ENCODE measurements at places on chromosomes 5 and 9.

DNA sequence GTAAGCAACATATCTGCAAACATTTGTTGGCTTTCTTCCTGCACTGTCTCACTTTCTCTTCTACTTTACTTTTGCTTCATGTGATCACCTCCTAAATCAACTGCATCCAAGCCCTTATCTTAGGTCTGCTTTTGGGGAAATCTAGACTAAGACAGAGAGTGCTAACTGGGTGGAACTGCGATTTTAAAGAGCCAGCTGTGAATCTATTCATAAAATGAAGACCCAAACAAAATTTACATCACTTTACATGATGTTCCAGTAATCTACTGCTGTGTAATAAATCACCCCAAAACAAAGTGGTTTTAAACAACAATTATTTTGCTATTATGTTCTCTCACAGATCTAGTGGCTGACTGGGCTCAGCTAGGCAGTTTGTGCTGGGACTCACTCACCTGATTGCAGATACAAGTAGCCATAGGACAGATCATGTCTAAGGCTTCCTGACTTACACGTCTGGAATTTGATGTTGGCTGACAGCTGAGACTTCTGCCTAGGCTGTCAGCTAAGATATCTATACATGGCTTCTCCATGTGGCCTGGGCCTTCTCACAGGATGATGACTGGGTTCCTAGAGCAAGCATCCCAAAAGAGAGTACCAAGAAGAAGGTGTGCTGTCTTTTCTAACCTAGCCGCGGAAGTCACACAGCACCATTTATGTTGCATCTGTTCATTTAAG lies 145.1 kb upstream of the TBCA start:
- DNase-seq, result no peak

GRCh38 chr5:164951570-164951969 lies 1446.2 kb downstream of the MAT2B start:
- DNase-seq, result no peak

DNA sequence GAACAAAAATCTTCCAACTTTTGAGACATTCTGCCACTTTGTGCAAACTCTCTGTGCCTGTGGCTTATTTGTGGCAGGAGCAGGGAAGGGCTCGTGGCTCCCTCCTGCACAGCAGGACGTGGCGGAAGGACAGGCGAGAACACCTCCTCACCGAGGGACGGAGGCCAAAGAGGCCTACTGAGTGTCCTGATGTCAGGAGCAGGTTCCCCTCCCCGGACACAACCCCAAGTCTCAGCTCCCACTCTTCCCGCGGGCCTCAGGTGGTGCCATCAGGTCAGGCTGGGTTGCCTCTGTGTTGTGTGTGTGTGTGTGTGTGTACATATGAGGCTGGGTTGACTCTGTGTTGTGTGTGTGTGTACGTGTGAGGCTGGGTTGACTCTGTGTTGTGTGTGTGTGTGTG lies 136.8 kb upstream of the LPCAT1 start:
- DNase-seq, result no peak

- no peak for DNase-seq
These were observed 136.7 kb downstream of the MAN2A1 start for GRCh38 chr5:109826426-109826825.

- DNase-seq, result no peak
These were observed 99.9 kb downstream of the OLFM1 start for GRCh38 chr9:135187365-135187764.

GRCh38 chr5:113807427-113807991 lies 294.0 kb downstream of the YTHDC2 start:
- no peak for DNase-seq

DNA sequence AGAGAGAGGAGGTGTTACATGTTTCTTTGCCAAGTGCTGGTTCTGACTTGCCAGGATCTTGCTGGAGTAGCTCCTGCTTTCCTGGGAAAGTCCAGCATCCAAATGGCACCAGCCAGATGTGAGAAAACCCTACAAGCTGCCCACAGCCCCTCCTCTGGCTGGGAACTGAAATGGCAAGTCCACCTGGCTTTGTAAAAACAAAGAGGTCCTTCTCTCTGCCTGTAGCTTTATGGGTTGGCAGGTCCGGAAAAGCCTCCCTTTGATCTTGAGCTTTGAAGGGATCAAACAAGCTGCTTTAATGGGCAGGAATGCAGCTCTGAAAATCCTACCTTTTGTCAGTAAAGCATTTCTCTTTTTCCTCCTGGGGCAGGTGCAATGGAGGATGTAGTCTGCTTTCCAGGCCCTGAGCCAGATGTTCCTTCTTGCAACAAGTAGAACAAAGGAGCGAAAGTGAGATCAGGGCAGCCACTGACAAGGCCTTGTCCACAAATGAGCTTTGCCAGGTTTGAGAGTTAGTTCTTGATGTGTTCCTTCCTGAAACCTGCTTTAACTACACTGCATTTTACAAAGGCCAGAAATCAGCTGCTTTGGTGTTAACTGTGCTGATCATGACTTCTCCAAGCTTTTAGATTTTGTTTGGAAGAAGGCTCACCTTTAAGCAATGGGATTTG lies 456.7 kb downstream of the ZNF608 start:
- peak; percentile 13 for DNase-seq

- no peak for DNase-seq
These were observed 115.4 kb downstream of the MARCHF3 start for GRCh38 chr5:126914801-126915436.

DNA sequence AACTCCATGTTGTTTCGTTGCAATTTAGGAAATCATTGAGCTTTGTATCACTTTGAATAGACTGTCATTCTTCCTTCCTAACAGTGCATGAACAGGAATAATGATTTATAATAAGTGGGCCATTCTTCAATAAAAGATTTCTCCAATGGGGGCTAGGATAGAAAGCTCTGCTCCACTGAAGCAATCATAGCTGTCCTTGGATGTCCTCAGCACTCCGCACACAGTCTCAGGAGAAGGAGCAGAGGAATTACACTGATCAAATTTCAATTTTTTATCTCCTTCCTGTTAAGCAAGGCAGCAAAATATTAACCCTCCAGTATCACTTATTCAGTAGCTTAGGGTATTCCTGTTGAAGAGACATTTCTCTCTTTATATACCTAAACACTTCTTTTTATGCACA lies 532.7 kb upstream of the ST8SIA4 start:
- no peak for DNase-seq

DNA sequence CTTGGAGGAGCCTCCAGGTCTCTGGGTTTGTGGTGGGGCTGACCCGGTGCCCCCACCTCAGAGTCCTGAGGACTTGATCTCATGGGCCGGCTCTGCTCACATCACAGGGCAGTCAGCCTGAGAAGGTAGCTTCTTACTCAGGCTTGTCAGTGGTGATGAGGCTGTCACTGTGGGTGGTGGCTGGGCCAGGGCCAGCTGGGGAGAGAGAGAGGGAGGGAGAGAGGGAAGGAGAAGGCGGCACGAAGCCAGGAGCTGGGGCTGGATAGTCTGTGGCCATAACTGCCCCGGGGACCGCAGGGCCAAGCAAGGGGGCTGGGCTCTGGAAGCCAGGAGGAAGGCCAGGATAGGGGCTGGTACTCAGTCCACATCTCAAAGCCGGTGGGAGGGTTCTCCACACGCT lies 6.5 kb downstream of the NTNG2 start:
- DNase-seq, result no peak

GRCh38 chr5:89117124-89117644 lies 234.2 kb upstream of the MEF2C start:
- no peak for DNase-seq

- DNase-seq, result no peak
These were observed 45.2 kb downstream of the MRRF start for GRCh38 chr9:122309861-122310260.

DNA sequence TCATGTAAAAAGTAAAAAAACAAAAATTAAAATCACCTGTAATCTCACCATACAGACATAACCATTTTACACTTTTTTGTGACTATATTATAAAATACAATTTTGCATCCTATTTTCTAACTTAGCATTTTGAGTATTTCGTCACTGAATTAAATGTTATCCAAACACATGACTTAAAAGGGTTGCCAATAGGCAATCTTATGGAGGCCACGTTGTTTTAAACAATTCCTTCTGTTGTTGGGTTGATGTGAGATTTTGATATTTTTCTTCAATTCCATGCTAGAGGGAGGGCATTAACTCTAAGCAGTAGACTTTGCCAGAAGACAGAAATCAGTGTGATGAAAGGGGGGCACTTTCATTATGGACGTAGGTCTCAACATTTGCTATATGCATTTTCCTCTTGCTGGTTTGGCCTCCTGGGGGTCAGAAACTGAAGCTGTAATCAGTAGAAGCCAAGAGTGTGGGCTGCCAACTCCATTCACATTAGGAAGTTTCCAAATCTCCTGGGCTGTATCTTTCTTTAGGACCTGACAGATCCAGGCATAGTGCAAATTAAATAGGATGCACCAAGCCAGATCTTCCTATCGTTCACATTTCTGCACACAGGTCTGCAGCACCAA lies 614.2 kb upstream of the CLINT1 start:
- no peak for DNase-seq

GRCh38 chr5:1832511-1833250 lies 31.5 kb downstream of the NDUFS6 start:
- no peak for DNase-seq

- no peak for DNase-seq
These were observed 47.8 kb upstream of the SNX2 start for GRCh38 chr5:122727112-122727541.

GRCh38 chr9:137313956-137314560 lies 12.0 kb upstream of the NRARP start:
- no peak for DNase-seq

DNA sequence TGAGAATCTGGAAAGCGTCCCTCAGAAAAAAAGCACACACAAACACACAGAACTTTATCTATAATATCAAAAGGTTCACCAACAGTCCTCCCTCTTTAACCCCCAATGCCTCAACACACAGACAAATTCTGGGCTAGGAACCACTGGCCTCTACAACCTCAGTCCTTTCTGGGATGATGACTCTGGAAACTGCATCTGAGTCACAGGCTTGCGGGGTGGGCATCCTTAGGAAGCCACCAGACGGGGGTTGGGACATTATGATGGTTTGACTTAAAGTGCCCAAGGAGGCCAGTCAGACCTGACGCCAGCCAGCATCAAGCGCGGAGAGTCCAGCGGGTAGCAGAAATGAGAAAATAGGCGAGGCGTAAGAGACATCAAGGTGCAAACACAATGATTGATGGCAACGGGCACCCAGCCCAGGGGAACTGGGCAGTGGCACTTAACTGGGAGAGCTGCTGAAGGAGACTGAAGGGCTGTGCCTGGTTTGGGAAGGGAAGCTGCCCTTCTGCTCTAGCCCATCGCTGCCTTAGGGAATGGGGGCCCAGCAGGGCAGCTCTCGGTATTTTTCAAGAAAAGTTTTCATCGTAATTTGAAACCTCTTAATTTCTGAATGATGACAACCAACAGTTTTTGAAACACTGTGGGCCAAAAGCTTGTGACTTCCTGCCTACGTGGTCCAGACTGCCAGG lies 20.7 kb downstream of the SPRY4 start:
- DNase-seq, result no peak

DNA sequence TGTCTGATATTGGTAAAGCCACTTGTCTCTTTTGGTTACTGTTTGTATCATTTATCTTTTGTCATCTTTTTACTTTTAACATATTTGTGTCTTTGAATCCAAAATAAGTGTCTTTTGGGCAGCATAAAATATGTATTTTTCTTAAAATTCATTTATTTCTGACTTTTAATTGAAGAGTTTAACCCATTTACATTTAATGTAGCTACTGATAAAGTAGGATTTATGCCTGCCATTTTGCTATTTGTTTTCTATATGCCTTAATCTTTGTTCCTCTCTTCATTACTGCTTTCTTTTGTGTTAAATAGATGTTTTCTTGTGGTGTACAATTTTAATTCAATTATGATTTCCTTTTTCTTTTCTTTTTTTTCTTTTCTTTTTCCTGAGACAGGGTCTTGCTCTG lies 60.9 kb downstream of the ESM1 start:
- no peak for DNase-seq

GRCh38 chr9:129399634-129399990 lies 221.3 kb downstream of the C9orf50 start:
- DNase-seq, result no peak

- DNase-seq, result no peak
These were observed 20.7 kb downstream of the SKP2 start for GRCh38 chr5:36172599-36172998.

DNA sequence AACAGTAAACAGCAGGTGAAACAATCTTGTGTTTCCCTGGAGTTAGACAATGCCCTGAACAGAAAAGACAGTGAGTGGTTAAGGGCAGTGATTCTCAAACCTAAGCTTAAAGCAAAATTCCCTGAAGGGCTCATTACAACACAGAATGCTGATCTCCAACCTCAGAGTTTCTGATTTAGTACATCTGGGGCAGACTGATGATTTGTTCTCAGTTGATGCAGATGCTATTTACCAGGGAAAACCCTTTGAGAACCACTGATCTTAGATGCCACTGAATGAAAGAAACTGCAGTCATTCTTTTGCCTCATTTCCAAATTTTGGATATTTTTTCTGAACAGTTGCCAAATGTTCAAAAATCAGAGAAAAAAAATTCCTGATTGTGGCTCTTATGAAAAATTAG lies 18.7 kb upstream of the ADAM19 start:
- DNase-seq, result no peak

- no peak for DNase-seq
These were observed 13.2 kb downstream of the TTC39B start for GRCh38 chr9:15293804-15294316.

- peak; percentile 57 for DNase-seq
These were observed 432.6 kb upstream of the SLC30A5 start for GRCh38 chr5:68661237-68661636.

DNA sequence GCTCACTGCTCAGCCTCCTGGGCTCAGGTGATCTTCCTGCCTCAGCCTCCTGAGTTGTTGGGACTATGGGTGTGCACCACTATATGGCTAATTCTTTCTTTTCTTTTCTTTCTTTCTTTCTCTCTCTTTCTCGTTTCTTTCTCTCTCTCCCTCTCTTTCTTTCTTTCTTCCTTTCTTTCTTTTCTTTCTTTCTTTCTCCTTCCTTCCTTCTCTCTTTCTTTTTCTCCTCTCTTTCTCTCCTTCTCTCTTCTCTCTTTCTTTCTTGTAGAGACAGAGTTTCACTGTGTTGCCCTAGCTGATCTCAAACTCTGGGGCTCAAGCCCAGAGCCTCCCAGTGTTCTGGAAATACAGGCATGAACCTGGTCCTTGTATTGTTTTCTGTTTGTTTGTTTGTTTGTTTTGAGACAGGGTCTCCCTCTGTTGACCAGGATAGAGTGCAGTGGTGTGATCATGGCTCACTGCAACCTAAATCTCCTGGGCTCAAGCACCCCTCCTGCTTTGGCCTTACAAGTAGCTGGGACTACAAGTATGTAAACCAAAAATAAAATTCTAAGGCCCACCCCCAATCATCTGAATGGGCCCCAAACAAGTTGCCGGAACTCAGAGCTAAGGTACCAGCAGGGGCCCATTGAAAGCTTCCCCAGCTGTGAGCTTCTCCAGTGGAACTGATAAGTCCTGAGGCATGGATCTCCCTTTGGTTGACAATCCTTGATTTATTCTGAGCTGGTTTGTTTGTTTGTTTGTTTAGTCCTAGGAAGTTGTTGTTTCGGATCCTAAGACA lies 11.9 kb upstream of the BTF3 start:
- DNase-seq, result no peak

- no peak for DNase-seq
These were observed 6.6 kb upstream of the GLRA1 start for GRCh38 chr5:151931260-151931659.

Data from SK-MEL-5 (cell line).